T-helper 17 cell (primary cell): ENCODE measurements at places on chromosomes 6 and 20. TPM values are rescaled to one million over a fixed set of nuclear protein-coding genes. Genes with fewer than 3 reads are reported as not detected.

DNA sequence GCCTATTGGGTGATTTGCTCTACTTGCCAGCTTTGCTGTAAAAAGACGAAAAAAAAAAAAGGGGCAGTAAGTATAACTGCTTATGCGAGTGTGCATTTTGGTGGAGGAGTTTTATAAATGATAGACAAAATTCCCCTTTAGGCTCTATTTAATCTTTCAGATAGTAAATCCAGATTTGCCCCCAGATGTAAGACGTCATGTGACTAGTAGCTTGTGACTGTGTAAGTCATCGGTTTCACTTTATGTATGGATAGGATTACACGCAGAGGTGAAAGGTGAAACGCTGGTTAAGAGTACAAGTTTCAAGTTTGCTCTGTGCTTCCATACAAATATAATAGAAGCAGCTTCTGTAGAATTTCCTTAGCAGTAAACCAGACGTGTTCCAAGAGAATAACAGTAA lies 7.9 kb downstream of the RAB32 start:
- no peak overlapping the region for H3K4me3 ChIP-seq
- no peak for DNase-seq
- peaks cover 23% of the 10 kb centered on the region for H3K27me3 ChIP-seq
- no peaks in the 10 kb centered on the region for H3K4me1 ChIP-seq

GRCh38 chr6:109186012-109186411 lies 90.7 kb downstream of the CEP57L1 start:
- no peak for DNase-seq
- H3K4me1 ChIP-seq = peaks cover 4% of the 10 kb centered on the region
- no peak overlapping the region for H3K27ac ChIP-seq
- H3K27me3 ChIP-seq = peaks cover 42% of the 10 kb centered on the region
- no peaks in the 10 kb centered on the region for H3K36me3 ChIP-seq

- H3K4me3 ChIP-seq = no peak overlapping the region
- H3K27ac ChIP-seq = peak overlapping the region; percentile 14
- peaks cover 14% of the 10 kb centered on the region for H3K4me1 ChIP-seq
- peaks cover 12% of the 10 kb centered on the region for H3K36me3 ChIP-seq
Observed at GRCh38 chr20:35368666-35369423, 42.9 kb downstream of the UQCC1 start.

GRCh38 chr6:5383856-5384255 lies 122.5 kb downstream of the FARS2 start:
- H3K36me3 ChIP-seq = peaks cover 6% of the 10 kb centered on the region
- no peak for DNase-seq
- peaks cover 11% of the 10 kb centered on the region for H3K4me1 ChIP-seq
- H3K27ac ChIP-seq = no peak overlapping the region
- H3K27me3 ChIP-seq = no peaks in the 10 kb centered on the region

- H3K27ac ChIP-seq = no peak overlapping the region
- H3K4me1 ChIP-seq = no peaks in the 10 kb centered on the region
- no peak overlapping the region for H3K4me3 ChIP-seq
- H3K36me3 ChIP-seq = peaks cover 3% of the 10 kb centered on the region
- H3K27me3 ChIP-seq = peaks cover 36% of the 10 kb centered on the region
- DNase-seq = no peak
Observed at GRCh38 chr6:136425793-136426192, 124.4 kb downstream of the MAP7 start.

DNA sequence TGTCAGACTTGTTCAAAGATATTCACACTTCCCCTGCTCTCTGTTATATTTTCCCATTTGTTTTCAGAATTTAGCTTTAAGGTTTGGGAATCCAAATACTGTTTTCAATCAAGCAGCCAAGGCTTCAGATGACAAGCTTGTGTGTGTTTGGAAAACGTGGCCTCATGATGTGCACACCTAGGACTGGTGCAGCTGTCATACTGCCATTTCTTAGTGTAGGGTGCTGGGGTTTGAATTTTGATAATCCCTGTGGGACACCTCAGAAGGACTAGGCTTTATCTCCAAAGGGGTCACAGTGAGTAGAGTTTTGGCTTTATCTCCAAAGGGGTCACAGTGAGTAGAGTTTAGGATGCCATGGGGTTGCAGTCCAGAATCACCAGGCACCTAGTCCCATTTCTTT lies 65.3 kb upstream of the JAG1 start:
- H3K4me3 ChIP-seq = no peak overlapping the region
- H3K4me1 ChIP-seq = no peaks in the 10 kb centered on the region
- no peak overlapping the region for H3K27ac ChIP-seq
- no peak for DNase-seq
- peaks cover 35% of the 10 kb centered on the region for H3K27me3 ChIP-seq
- no peaks in the 10 kb centered on the region for H3K36me3 ChIP-seq

GRCh38 chr6:107698146-107698545 lies 126.0 kb downstream of the SCML4 start:
- H3K36me3 ChIP-seq = no peaks in the 10 kb centered on the region
- H3K27ac ChIP-seq = no peak overlapping the region
- no peak for DNase-seq
- H3K4me3 ChIP-seq = no peak overlapping the region
- H3K27me3 ChIP-seq = no peaks in the 10 kb centered on the region

GRCh38 chr6:144145541-144145940 lies 4.8 kb upstream of the STX11 start:
- DNase-seq = no peak
- H3K4me3 ChIP-seq = no peak overlapping the region
- no peak overlapping the region for H3K27ac ChIP-seq
- no peaks in the 10 kb centered on the region for H3K27me3 ChIP-seq
- H3K36me3 ChIP-seq = no peaks in the 10 kb centered on the region
- H3K4me1 ChIP-seq = peaks cover 11% of the 10 kb centered on the region

DNA sequence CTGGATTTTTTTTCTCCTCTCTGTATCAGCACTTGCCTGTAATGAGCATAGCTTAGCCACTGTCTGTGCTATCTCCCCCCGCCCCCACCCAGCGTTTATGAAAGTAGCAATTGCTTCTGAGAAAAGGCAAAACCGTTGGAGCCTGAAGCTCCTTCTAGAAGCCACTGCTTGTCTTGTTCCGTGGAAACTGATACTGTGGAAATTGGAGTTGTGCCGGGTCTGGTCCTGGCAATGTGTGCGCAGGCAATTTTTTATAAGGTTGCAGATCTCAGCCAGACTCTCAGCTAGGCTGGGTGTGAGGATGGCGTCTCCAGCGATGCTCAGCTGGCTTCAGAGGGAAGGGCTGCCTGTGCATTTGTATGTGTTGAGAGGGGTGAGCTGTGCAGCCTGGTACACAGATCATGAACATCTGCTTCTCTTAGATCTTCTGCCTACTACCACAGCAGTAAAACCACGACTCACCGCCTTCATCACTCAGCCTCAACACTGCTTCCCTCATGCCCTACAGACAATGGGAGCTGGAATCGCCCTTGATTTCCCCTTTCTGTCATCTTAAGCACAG lies 72.4 kb upstream of the GTSF1L start:
- H3K36me3 ChIP-seq = no peaks in the 10 kb centered on the region
- no peak for DNase-seq
- H3K27ac ChIP-seq = no peak overlapping the region
- H3K4me1 ChIP-seq = no peaks in the 10 kb centered on the region

DNA sequence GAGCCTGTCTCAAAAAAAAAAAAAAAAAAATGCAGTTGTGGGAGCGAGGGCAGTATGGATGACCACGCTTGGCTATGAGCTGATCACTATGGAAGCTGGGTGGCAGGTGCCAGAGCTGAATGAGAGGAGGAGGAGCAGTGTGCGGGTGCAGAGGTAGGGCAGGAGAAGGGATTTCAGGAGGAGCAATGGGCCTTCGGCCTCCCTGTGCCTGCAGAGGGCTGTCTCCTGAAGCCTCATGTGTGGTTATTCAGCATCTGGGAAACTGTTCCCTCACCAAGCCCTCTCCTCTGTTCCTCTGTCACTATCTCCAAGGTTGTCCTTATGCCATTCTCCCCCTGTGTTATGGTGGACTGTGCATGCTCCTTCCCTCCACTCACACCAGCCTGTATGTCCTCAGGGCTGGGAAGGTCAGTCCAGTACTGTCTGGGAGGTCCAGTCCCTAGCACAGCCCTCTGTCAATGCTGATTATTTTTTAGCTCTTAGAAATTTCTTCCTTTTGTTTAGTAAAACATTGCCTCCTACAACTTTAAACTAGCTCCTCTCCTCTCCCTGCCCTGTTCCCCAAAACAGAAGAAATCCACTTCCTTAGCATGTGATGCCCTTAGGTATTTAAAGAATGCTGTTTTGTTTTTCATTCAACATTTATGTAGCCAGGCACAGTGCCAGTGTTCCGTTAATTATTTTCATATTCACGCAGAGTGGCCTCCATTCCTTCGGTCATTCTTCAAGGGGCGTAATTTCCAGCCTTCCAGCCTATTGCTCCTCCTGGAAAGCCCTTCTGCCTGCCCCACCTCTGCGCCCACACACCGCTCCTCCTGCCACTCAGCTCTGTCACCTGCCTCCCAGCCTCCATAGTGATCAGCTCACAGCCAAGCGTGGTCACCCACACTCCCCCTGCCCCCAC lies 48.9 kb downstream of the CNBD2 start:
- DNase-seq = no peak
- H3K27ac ChIP-seq = no peak overlapping the region
- H3K27me3 ChIP-seq = peaks cover 20% of the 10 kb centered on the region
- peak overlapping the region; percentile 31 for H3K4me3 ChIP-seq
- H3K36me3 ChIP-seq = no peaks in the 10 kb centered on the region

DNA sequence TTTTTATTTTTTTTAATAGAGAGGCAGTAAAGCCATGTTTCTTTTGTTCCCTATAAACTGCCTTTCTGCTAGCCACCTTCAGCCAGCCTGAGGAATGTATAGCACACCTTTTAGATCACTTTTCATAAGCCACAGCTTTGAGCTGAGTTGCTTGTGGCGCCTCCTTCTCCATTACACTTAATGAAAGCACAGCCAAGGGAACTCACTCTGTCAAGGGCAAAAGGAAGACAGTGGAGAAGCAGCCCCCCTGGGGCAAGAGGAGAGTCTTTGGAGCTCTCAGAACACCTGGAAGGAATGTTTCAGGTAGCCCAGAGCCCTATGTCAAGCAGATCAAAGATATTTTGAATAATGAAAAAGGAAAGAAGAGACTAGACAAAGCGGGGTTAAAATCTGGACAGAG lies 235.1 kb downstream of the CLIC5 start:
- no peaks in the 10 kb centered on the region for H3K36me3 ChIP-seq
- no peak for DNase-seq
- no peak overlapping the region for H3K27ac ChIP-seq
- no peaks in the 10 kb centered on the region for H3K4me1 ChIP-seq
- no peak overlapping the region for H3K4me3 ChIP-seq
- peaks cover 4% of the 10 kb centered on the region for H3K27me3 ChIP-seq

- peaks cover 24% of the 10 kb centered on the region for H3K36me3 ChIP-seq
- no peak overlapping the region for H3K27ac ChIP-seq
- no peak for DNase-seq
- H3K4me1 ChIP-seq = peaks cover 8% of the 10 kb centered on the region
Observed at GRCh38 chr20:37999526-38000263, 33.6 kb downstream of the TTI1 start.

GRCh38 chr6:129894921-129895320 lies 33.8 kb upstream of the TMEM244 start:
- peaks cover 6% of the 10 kb centered on the region for H3K27me3 ChIP-seq
- no peak overlapping the region for H3K27ac ChIP-seq
- no peak for DNase-seq
- H3K4me3 ChIP-seq = no peak overlapping the region
- peaks cover 5% of the 10 kb centered on the region for H3K4me1 ChIP-seq

DNA sequence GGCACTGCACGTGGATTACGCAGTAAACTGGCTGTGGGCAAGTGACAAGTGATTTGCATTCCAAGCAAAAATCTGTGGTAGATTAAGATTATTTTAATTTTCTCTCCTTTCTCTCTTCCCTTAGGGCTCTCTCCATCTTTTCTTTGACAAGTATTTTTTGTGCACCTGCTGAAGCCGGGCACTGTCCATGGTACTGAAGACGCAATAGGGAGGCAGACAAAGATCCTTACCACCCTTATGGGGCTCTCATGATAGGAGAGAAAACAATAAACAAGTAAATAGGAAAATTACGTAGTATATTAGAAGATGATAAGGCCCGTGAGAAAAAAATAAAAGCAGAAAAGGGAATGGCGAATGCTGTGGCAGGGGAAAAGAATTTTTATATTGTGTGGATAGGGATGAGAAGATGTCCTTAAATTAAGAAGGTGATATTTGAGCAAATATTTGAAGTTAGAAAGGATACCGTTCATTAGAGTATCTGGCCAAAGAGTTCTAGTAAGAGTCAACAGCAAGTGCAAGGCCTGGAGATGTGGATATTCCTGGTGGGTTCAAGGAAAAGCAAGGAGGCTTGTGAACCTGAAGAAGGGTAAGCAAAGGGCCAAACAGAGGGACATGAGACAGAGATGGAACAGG lies 146.0 kb downstream of the LAMP5 start:
- no peaks in the 10 kb centered on the region for H3K36me3 ChIP-seq
- H3K27ac ChIP-seq = no peak overlapping the region
- no peak for DNase-seq
- H3K27me3 ChIP-seq = no peaks in the 10 kb centered on the region
- H3K4me3 ChIP-seq = no peak overlapping the region

DNA sequence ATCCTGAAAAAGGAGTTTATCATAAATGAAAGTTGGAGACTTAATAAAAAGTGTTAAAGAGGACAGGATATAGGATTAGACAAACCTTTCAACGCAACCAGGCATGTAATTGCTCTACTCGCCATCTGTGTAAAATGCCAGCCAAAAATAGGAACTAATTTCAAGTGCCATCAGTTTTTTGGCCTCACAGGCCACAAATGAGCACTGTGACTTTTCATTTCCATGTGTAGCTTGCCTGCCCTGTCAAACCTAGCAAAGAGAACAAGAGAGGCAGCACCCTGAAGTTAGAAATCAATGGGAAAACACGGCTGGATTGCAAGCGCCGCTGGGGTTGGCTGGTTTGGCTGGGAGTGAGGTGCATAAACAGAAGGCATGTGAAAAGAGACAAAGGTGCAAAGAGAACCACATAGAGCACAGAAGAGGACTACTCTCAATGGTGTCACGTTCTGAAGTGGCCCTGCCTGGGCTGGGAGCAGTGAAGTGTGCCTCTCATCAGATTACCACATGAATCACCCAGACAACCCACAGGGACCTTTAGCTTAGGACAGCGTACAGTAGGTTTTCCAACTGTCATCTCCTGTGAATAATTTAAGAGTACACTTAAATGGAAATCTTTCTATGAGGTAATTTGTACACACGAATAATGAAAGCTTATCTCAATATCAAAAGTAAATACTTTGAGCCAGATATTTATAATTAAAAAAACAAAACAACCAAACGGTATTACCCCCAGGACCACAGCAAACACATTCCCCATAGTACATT lies 78.0 kb upstream of the NHSL1 start:
- H3K27ac ChIP-seq = no peak overlapping the region
- no peaks in the 10 kb centered on the region for H3K4me1 ChIP-seq
- DNase-seq = no peak
- peaks cover 2% of the 10 kb centered on the region for H3K36me3 ChIP-seq
- H3K27me3 ChIP-seq = peaks cover 6% of the 10 kb centered on the region
- no peak overlapping the region for H3K4me3 ChIP-seq

SOX18 gene
- total RNA-seq = not detected

LY6G6D gene
- not detected for total RNA-seq

CLDN20 gene
- not detected for total RNA-seq

RSPH4A gene
- 0.67 TPM for total RNA-seq

VWA7 gene
- 2.8 TPM for total RNA-seq

MEP1A gene
- not detected for total RNA-seq

LTB gene
- total RNA-seq = 791 TPM

SLC2A4RG gene
- 98.1 TPM for total RNA-seq

PM20D2 gene
- 5.5 TPM for total RNA-seq

LY6G6C gene
- not detected for total RNA-seq

SLC17A3 gene
- 1.3 TPM for total RNA-seq
